COR-L47 (cell line): ENCODE measurements at places on chromosomes 5 and 9.

GRCh38 chr9:76223749-76224340 lies 170.4 kb downstream of the RFK start:
- no peak for DNase-seq

- DNase-seq = no peak
These were observed 78.4 kb downstream of the TMEM161B start for GRCh38 chr5:88190106-88190834.

DNA sequence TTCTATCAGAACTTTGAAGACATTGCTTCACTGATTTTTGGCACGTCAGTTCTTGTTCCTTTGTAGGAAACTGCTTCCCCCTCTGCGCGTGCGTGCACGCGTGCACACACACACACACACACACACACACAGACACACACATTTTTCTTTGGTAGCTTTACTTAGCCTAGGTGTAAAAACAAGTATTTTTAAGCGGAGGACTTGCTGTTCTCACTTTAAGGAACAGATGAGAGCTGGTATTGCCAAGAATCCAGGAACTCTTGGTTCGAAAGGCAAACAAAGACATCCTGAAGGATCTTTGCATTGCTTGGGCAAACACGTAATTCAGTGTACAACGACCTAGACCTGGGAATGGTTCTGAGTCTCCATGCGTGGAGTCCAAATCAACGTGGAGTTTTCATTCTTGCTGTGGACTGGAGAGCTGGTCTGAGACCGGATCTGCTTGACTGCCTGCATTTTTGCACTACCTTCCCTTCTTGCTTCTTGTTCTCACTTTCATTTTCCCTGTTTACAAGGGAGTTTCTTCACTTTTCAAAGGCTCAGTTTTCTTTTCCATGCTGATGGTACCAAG lies 8.2 kb downstream of the TMEM268 start:
- no peak for DNase-seq

GRCh38 chr9:129458155-129458661 lies 162.7 kb downstream of the C9orf50 start:
- DNase-seq = no peak

DNA sequence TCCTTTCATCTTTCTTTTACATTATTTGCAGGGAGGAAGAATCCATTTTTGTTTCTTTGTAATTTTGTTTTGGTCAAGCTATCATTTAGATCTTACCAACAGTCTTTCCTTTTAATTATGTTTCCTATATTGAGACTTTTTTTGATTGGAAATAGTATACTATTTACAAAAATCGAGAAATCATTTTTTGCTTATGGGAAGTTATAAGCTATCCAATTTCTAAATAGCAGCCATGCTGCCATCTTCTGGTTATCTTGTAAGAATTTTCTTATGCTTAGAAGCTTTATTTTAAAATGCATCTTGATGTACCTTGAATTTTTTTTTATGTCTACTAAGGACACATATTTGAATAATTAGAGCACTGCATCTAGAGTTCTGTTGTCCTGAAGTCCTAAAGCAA lies 821.2 kb downstream of the PTPRD start:
- no peak for DNase-seq

DNA sequence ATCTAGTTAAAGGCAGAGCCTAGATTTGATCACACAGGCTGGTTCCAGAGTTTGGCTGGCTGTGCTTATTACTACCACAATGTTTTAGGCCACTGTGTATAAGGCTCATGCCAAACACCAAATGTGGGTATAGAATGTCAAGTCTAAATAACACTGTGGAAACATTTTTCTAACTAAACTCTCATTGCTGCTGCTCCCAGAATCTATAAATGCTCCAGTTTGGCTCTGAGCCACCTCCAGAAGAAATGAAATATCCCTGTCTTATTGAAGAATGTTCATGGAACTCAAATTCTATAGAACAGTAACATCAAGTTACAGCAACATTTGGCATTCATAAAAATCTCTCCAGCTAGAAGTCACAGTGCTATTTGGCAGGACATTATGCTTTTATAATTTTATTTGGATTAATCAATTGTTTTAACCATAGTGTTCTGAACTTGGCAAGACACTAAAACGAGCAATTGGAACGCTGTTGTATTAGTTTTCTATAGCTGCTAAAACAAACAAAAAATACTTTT lies 178.1 kb upstream of the COX7C start:
- DNase-seq = no peak

GRCh38 chr5:145829708-145830361 lies 5.3 kb downstream of the PRELID2 start:
- DNase-seq = peak; percentile 44

DNA sequence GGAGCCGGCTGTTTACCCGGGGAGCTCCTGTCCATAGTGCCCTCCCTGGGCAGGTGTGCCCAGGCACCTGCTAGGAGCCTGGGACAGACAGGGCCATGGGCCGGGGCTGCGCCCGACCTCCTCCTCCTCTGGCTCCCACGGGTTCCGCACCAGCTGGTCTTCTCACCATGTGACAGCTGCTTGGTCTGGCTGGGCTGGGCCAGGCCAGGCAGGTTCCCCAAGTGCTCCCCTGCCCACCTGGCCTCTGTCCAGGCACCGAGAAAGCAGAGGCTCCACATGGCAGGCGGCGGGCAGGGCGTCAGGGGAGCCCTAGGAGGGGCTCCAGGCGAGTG lies 60.0 kb downstream of the OLFM1 start:
- DNase-seq = no peak

DNA sequence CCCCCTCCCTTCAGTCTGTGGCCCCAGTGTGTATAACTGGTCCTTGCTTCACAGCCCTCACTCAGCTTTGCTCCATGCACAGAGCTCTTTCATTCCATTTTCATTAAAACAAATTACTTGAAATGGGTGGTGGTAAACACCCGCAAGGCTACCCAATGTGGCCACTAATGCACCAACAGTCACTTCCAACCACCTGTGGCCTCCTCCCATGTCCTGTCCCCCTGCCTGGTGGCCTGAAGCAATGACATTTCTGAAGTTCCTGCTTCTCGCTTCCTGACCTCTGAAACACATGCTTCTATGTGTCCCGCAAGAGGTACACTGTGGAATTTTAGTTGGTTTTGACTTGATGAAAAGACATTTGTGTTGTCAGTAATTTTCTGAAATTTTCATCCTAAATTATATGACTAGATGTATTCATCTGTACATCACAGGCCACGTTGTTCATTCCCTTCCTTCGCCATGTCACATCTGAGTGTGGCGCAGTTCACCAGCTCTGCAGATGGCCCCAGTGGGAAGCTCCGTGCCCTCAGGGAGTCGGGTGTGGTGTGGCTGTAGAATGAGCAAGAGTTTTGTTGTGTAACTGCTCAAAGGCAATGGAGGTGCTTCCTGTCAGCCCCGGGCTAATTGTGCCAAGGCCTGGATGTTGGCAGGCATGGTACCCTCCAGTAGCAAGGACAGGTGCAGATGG lies 9.6 kb downstream of the ROPN1L start:
- DNase-seq = peak; percentile 18

GRCh38 chr5:109756543-109757185 lies 66.9 kb downstream of the MAN2A1 start:
- DNase-seq = no peak

- DNase-seq = no peak
These were observed 67.8 kb downstream of the PSD2 start for GRCh38 chr5:139863361-139863760.

- no peak for DNase-seq
These were observed 37.0 kb downstream of the SLC38A9 start for GRCh38 chr5:55675119-55675518.

- peak; percentile 64 for DNase-seq
These were observed 536 bp downstream of the PCDHAC1 start for GRCh38 chr5:140926443-140927227.

GRCh38 chr9:112731971-112732370 lies 14.1 kb upstream of the INIP start:
- no peak for DNase-seq

DNA sequence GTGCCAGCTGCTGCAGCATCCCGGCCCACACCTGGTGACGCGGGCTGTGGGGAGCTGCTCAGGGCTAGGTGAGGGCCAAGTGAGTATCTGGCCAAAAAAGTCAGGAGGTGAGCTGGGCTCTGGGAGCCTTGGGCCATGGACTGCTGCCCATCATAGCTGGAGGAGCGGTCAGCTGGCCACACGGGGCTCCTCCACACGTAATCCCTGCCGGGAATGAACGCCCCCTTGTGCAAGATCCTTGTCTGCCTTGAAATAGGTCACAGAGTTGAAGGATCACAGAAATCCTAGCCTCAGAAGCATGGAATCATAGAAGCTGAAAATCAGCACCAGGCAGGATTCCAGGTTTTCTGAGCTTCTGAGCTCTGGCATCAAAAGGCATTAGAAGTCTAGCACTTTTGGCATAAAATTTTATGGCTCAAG lies 16.8 kb upstream of the COL27A1 start:
- DNase-seq = no peak

DNA sequence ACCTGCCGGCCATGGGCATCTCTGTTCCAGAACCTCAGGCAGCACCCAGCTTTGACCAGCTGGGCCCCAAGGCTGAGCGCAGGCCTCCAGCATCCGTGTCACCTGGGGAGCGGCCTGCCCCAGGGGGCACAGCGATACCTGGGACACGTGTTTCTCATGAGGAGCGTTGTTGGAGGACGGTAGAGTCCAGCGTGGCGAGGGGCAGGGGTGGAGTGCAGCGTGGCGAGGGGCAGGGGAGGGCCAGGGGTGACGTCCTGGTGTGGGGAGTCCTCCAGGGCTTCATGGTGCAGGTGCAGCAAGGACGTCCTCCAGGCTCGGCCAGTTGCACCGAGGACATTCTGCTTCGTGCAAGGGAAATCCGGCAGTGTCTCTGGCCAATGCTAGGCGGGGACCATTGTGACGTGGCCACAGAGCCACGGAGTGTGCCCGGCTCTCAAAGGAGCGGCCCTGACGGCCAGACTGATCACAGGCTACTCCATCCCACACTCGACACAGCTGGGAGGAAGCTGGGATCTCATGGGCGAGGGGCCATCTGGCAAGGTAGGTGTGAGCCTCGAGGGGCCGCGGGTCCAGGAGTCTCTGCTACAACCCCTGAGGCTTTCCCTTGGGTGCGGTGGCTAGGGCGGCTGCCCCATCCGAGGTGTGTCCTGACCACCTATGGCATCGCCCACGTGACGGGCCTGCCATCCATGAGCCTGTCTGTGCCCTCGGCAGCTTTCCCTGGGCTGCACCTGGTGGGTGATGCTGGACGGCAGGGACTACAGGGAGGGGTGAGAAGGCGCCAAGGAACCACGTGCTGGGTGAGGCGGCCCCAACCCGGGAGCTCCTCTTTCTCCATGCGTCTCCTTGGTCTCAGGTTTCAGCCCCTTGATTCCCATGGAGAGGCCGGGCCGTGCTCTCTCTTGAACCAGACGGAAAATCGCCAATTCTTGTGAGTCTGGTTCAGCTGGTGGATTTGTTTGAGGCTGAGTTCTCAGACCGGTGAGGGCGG lies 33.8 kb downstream of the SLC9A3 start:
- no peak for DNase-seq

DNA sequence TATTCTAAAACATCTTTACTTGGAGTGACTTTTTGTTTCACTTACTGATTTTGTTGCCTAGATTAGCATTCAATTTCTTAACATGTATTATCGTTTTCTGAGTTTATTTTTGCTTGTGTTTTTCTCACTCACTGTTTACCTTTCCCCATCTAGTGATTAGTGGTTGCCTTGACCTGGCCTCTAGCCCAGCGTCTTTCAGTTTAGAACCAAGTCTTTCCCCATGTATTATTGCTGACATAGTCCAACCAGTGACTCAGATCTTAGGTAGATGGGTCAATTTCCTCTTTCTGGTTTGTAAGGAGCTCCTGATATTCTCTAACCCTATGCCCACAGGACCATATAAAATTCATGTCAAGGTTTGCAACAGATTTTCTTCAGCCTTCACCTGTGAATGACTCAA lies 135.5 kb downstream of the PRR16 start:
- DNase-seq = no peak

DNA sequence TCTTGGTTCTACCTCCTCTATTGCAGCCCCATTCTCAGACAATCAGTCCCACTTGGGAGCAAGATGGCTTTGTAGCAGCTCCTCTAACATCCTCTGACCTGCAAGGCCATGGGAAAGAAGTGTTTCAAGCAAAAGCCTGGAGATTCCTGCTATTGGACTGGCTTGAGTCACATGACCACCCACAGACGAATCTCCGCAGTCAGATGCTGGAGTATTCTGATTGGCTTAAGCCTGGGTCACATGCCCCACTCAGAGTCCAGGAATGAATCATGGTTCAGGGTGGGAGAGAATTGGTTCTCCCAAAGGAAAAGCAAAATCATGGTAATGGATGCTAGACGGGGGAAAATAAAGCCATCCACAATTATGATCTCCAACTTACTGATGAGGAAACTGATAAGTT lies 22.6 kb upstream of the LMX1B start:
- DNase-seq = no peak

- no peak for DNase-seq
These were observed 19.8 kb downstream of the EXOSC2 start for GRCh38 chr9:130713286-130713960.

- DNase-seq = no peak
These were observed 388.7 kb downstream of the EFNA5 start for GRCh38 chr5:107282061-107282460.

GRCh38 chr9:125878164-125878631 lies 131.0 kb downstream of the PBX3 start:
- peak; percentile 78 for DNase-seq
